ENCODE measurements at places on chromosomes 3 and 15. TPM values are rescaled to one million over a fixed set of nuclear protein-coding genes. Genes with fewer than 3 reads are reported as not detected.

GRCh38 chr3:106120356-106120755 lies 251.5 kb upstream of the CBLB start:
- no peak for DNase-seq
- H3K27me3 ChIP-seq = no peaks in the 10 kb centered on the region
- H3K36me3 ChIP-seq = no peaks in the 10 kb centered on the region
- no peak overlapping the region for H3K4me3 ChIP-seq
- no peak overlapping the region for H3K27ac ChIP-seq
- no peaks in the 10 kb centered on the region for H3K4me1 ChIP-seq

- H3K36me3 ChIP-seq = no peaks in the 10 kb centered on the region
- DNase-seq = no peak
- H3K4me3 ChIP-seq = no peak overlapping the region
- H3K27ac ChIP-seq = no peak overlapping the region
- H3K27me3 ChIP-seq = no peaks in the 10 kb centered on the region
- no peaks in the 10 kb centered on the region for H3K4me1 ChIP-seq
These were observed 245.3 kb downstream of the ZNF621 start for GRCh38 chr3:40770061-40770460.

DNA sequence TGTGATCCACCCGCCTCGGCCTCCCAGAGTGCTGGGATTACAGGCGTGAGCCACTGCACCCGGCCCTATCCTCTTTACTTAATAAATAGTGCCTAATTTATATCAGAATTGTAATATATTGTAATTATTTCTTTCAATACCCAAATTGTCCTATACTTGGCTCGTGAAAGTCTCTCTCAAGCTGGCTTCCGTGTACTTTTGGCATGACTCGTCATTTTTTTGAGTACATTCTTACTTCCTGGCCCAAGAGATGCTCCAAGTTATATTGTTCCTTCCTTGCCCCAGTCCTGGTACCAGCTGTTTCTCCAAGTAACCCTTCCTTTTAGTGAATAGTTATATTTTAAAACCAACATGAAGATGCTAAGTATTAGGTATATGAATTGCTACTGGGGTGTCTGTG lies 366.7 kb downstream of the LSAMP start:
- H3K27ac ChIP-seq = no peak overlapping the region
- no peaks in the 10 kb centered on the region for H3K27me3 ChIP-seq
- no peaks in the 10 kb centered on the region for H3K4me1 ChIP-seq
- no peak for DNase-seq
- H3K4me3 ChIP-seq = no peak overlapping the region

- DNase-seq = no peak
- H3K4me1 ChIP-seq = no peaks in the 10 kb centered on the region
- no peak overlapping the region for H3K27ac ChIP-seq
- no peaks in the 10 kb centered on the region for H3K27me3 ChIP-seq
- no peaks in the 10 kb centered on the region for H3K36me3 ChIP-seq
- no peak overlapping the region for H3K4me3 ChIP-seq
These were observed 132.7 kb upstream of the SLC2A2 start for GRCh38 chr3:171159024-171159821.

Gene TAMM41
- 10.2 TPM for total RNA-seq

- no peak overlapping the region for H3K27ac ChIP-seq
- no peaks in the 10 kb centered on the region for H3K4me1 ChIP-seq
- no peak overlapping the region for H3K4me3 ChIP-seq
- no peaks in the 10 kb centered on the region for H3K27me3 ChIP-seq
- no peak for DNase-seq
- H3K36me3 ChIP-seq = peaks cover 3% of the 10 kb centered on the region
These were observed 15.9 kb downstream of the PARL start for GRCh38 chr3:183868796-183869195.

Measured in hepatocyte (in vitro differentiated cells).